ENCODE measurements at places on chromosomes 13 and 19.

- DNase-seq, result no peak
Observed at GRCh38 chr19:33734913-33735312, 61.8 kb upstream of the KCTD15 start.

- no peak for DNase-seq
Observed at GRCh38 chr13:101092985-101093384, 323.3 kb downstream of the NALCN start.

GRCh38 chr13:93853912-93854311 is 625.6 kb downstream of the DCT start:
- DNase-seq, result no peak

- no peak for DNase-seq
Observed at GRCh38 chr19:19500975-19501644, 14.2 kb downstream of the TSSK6 start.

DNA sequence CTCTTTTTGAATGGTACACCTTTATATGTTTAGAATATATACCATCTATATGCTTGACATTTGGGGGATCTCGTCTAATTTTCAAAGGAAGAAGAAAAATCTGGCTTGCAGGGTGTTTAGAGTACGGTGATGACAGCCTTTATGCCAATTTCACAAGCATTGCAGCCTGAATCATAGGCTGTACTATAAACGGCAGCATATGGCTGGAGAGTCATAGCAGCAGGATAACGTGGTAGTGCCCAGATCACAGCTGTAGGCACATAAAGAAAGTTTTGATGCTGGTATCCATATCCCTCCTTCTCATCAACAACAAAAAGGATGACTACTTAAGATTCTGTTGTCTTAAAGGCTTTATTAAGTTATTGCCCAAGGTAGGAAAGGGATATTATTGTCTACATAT is 253.0 kb downstream of the PCDH9 start:
- DNase-seq, result no peak

GRCh38 chr19:19460761-19461265 is 54.5 kb downstream of the TSSK6 start:
- peak; percentile 85 for DNase-seq

DNA sequence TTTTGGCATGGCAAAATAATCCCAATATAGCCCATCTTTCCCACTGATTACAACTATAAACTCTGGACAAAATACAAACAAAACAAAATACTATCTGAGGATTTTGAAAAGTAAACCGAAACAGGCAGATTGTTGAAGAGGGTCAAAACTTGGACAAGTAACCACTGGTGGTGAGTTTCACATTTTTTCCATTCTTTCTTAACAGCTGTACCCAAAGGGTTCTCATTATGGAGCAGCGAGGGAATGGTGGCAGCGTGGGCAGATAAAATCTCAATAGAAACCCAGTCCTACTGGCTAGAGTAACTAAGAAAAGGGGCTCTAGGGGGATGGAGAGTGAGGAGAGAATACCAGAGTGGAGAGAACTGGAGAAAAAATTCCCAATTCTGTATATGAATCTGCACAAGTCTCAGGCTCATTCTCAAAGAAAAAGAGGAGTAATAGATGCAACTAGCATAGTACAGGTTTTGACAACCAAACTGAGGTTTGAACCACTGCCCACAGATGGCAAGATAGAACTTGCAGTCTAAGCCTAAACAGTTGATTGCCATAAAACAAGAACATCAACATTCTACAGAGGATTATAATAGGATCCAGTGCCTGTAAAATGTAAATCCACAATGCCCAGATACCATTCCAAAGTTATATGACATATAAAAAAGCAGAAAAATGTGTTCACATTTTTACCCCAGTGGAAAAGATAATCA is 284.5 kb downstream of the KCNRG start:
- DNase-seq, result no peak

- no peak for DNase-seq
Observed at GRCh38 chr19:1794424-1795172, 17.5 kb downstream of the ATP8B3 start.

- no peak for DNase-seq
Observed at GRCh38 chr19:28614634-28615545, 598.1 kb downstream of the UQCRFS1 start.

GRCh38 chr13:113002206-113002912 is 33.3 kb downstream of the MCF2L start:
- DNase-seq, result no peak
